WTC11 (cell line): ENCODE measurements at places on chromosomes 4 and X.

DNA sequence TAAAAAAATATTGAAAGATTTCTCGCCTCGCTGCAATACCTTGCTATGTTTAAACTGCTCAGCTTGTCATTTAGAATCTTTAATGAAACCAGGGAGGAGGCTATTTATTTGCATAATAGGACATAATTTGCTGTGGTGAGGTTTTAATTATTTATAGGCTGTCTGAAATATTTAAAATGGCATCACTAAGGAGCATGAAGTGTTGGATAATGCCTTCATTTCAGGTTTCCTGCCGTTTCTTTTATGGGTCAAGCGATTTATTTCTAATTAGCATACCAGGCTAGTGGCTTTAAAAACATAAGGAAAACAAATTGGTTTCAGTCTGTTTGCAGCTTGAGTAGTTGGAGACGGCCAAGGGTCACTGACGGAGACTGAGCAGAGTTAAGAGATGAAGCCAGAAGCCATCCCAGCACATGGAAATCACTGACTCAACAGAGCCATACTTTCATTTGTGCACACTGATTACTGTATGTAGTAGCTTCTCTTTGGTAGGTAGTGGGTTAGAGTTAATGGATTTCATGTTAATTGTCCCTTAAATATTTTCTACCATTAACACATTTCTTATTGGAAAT lies 1962.4 kb upstream of the TENM3 start:
- no peak for DNase-seq

DNA sequence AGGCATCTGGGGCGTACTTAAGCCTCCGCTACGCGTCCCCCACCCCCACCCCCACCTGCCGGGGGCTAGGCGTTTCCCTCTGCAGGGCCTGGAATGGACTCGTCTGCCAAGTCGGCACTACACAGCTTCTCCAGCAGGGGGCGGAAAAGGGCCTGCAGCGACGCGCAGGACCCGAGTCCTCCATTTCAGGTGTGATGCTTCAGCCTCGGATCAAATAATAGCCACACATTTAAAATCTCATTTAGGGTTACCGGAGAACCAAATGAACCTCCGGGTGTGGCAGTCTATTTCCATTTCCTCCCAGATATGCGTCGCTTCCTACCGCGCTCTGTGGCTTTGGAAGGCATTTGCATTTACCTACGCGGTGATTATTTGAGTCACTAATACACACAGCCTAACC lies 2.9 kb downstream of the PAK3 start:
- DNase-seq: peak; percentile 79

- no peak for DNase-seq
These were observed 233.3 kb upstream of the EDNRA start for GRCh38 chr4:147247579-147247978.

- no peak for DNase-seq
These were observed 76.4 kb downstream of the CLCN4 start for GRCh38 chrX:10233173-10233572.

DNA sequence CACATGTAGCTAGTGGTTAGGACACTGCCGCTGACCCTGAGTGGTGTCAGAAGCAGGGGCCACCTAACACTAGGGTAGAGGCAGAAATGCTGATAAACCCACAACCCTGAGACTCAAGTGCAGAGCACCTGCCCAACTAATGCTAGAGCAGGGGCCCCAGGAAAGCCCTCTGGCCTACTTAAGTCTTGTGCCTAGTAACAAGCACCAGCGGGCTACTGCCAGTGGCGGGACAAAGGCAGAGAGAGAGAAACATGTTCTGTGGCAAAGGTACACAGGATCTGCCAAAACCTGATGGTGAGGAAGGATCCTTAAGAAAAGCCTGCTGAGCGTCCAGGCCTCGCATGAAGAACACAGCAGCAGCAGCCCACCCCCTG lies 172.4 kb downstream of the PRDM5 start:
- no peak for DNase-seq

GRCh38 chrX:8971116-8971515 lies 62.8 kb downstream of the FAM9B start:
- no peak for DNase-seq

DNA sequence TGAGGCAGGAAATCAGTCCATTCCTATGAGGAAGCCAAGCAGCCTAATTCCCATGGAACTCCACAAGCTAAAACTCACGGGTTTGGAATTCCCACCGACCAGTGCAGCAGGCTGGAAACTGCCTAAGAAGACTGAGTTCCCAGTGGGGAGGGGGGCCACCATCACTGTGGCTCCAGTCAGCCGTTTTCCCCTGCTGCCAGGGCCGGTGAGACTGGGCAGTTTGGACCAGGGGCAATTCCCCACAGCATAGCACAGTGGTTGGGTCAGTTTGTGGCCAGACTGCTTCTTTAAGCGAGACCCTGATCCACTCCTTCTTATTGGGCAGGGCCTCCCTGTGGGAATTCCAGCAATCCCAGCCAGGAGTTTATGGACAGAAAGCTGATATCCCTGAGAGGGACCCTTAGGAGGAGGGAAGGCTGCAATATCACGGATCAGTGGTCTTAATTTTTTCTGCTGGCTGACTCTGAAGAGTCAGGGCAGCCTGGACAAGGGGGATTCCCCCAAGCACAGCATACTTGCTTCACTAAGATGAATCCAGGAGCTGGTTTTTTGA lies 20.7 kb downstream of the PAGE5 start:
- no peak for DNase-seq

DNA sequence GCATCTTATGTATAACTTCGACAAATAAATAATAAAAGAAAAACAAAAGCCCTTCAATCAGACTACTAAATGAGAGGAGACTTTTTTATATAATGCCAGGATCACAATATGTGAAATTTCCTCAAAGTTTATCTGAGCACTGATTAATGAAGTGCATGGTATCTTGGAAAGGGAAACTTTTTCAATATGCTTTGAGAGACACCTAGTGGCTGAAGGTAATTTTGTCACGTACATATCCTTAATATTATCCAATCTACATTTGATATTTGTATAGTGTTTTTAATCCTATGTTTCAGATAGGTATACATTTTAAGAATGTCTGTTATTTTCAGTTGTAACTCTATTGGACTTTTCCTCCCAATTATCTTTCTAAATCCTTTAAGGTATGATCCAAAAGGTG lies 146.8 kb downstream of the KLHL4 start:
- DNase-seq: no peak

- DNase-seq: no peak
These were observed 979.5 kb upstream of the NDST4 start for GRCh38 chr4:116092961-116093360.

GRCh38 chr4:55859711-55860110 lies 6.3 kb downstream of the EXOC1 start:
- DNase-seq: no peak

DNA sequence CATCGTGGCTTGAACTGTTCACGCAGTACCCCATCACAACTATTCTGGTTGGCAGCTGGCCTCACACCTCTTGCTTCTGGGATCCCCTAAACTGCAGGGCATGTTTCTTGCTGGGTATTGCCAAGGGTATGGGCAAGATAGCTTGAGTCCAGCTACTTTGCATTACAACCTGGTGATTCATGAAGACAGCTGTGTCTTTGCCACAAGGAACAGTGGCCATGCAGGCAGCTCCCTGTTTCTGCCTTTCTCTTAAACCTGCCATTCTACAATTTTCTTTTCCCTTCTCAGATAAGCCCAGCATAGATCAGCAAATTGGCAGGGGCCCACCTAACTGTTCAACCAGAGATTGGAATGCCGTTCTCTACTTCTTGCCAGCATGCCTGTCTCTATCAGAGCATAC lies 42.8 kb downstream of the TENM3 start:
- DNase-seq: no peak

GRCh38 chr4:47863486-47863885 lies 25.6 kb upstream of the CORIN start:
- DNase-seq: no peak

DNA sequence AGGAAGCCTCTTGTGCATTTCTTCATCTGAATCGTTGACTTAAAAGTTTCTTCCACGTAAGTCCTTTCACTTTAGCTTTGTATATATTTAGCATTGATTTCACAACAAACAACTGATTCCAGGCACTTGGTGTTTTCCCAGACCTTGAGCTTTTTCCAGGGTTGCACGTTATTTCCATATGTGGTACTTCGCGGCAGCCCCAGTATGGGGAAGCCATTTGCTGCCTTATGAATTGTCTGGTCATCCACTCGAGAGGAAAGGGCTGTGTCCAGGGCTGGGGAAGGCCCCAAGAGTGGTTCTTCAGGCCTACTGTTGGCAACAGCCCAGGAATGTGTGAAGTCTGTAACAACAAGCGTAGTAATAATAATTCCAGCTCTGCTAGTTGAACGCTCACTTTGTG lies 2.8 kb upstream of the TLR8 start:
- no peak for DNase-seq

- no peak for DNase-seq
These were observed 19.0 kb upstream of the GLUD2 start for GRCh38 chrX:121028419-121028818.

- no peak for DNase-seq
These were observed 16.8 kb downstream of the KDM6A start for GRCh38 chrX:44889824-44890223.
